ENCODE measurements at places on chromosomes 6 and 20.

DNA sequence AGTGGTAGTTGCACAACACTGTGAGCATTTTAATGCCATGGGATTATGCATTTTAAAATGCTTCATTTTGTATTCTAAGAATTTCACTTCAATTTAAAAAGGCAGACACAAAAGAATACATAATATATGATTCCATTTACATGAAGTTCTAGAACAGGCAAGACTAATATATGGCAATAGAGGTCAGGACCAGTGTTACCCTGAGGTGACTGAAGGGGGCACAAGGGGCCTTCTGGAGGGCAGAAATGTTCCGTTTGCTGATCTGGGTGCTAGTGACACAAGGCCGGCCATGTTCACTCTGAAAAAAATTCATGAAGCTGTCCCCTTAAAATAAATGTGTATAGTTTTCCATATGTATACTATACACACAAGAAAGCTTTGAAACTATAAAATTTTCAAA lies 28.5 kb downstream of the TASP1 start:
- DNase-seq: no peak

DNA sequence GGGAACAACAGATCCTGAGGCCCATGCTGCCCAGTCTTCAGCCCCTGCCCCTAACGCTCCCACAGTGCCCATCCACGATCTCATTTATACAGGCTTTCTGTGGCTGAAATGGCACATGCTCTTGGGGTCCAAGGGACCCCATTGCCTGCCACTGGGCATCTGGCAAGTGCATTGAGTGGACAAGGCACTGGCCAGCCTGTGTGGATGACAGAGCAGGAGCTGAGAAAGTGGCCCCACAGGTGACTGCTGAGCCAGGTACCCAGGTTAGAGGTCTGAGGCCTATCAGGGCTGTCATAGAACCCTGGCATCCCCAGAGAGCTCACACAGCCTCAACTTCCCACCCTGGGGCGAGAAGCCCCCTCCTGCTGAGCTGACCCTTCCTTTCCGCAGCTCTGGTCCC lies 86.0 kb upstream of the NXT1 start:
- DNase-seq: no peak

DNA sequence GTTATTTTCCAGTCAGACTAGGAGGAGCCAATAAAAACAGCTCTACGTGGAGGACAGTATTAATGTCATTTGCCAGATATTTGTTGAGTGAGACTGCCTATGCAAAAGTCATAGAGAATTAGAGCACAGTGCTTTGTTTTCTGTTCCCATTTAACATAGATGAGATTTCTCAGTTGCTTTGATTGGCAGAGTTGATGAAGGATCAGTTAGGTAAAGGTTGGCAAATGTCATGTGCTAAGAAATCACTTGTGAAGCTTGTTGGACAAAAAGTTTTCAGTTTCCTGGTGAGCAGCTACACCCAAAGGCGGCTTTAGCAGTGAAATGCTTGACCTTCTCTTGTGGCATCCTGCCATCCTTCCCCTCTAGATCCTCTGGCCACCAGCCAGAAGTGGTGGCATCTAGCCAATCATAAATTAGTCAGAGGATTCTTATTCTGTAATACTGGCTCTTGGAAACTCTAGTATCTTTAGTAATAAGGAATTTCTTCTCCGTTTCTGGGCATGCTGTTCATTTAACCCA lies 37.0 kb downstream of the BCKDHB start:
- no peak for DNase-seq

DNA sequence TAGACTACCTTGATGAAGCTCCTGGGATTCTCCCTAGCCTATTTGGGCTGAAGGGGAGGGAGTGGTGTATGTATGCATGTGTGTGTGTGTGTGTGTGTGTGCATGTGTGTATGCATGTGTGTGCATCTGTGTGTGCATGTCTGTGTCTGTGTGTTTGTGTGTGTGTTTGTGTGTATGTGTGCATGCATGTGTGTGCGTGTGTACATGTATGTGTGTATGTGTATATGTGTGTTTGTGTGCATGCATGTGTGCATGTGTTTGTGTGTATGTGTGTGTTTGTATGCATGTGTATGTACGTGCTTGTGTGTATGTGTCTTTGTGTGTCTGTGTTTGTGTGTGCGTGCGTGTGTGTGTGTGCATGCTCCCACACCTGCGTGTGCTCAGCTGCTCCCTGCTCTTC lies 15.4 kb downstream of the FGD2 start:
- no peak for DNase-seq

DNA sequence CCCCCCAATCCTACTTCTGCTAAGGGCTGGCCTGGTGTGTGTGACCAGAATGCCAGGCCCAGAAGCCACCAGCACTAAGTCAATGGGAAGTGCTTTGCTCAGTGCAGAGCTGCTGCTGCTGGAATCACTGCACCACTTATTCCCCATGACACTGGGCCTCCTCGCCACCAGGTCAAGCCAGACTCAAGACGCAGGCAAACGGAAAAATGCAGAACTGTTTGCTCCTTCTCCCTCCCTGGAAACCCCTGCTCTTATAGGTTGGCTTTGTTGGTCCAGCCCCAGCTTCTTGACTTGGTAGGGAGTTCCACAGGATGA lies 121.9 kb downstream of the PHACTR3 start:
- DNase-seq: no peak

DNA sequence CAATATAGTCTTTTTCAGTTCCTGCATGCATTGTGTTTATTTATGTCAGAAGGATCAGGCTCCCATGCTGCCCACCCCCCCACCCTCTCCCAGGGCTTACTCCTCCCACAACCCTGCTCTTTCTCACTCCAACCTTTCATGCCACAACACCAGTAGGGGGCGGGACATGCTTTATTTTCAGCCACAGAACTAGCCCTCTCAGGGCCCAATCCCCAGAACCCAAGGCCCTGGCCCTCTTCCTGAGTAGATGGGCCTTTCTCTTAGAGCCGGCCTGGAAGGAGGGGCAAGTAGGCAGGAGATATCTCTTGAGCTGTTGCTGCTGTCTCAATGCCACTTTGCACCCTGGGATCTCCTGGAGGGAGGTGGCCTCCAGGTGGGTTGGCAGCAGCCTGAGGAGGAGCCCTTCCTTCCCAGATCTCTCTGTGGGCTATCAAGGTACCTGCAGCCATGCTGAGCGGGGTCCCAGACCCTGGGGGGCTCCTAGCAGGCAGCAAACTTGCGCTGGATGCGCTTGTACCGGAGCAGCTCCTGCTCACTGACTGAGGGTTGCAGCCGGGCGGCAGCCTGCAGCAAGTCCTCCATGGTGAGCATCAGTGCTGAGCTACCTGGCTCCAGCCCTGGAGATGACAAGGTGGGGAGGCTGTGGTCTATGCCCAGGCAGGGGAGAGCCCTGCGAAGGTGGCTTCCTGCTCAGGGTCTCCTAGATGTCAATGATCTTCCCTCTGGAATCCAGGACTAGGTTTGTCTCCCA lies 3.5 kb downstream of the GNMT start:
- DNase-seq: peak; percentile 30

GRCh38 chr6:105821777-105822176 lies 264.4 kb upstream of the PRDM1 start:
- DNase-seq: no peak

DNA sequence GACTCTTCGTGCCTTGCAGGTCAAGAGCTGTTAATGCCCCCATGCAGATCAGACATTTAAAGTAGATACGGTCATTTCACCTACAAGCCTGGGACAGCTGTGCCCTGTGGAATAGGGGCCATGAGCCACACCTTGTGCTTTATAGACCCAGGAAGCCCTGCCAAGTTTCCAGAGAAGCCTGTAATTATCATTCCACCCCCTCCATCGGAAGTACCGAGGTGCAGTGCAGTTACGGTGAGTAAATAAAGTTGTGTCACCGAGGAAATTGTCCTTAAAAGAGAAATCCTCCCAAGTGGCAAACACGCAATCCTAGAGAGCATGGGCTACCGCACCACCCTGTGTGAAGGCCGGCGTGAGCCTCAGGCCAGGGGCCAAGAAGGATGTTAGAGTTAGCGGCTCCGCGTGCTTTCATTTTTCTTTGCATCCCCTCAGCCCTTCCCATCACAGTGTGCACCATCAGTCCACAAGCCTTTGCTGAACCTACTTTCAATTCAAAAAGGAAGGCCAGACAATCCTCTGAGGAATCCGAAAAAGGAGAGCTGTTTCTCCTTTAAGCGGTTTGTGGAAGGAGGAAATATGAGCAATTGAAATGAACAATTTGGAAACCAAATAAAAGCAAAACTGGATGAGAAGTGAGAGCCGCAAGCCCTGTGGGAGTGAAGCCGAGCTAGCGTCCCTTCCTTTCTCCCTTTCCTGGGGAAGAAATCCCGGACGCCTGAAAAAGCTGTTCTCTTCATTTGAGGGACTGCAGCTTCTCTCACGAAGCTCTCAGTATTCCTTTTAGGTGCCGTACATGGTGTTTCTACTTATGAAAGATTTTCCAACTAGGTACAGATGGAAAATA lies 183.3 kb upstream of the PDE10A start:
- DNase-seq: no peak

DNA sequence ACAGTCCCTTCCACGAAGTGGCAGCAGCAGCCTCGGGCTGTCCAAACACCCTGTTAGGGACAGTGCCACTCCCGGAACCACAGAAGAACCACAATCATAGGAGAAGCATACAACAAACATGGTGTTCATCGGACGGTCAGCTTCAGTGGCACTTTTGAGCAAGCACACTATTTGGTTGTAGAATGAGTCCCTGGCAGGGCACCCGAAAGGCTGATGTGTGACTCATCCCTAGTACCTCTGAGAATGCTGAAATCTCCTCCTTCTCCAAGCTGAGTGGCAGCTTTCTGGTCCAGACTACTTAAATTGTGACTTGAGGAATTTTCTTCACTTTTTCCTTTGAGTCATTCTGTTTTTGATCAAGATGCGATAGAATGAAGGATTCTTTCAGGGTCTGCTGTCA lies 282.5 kb downstream of the ESR1 start:
- DNase-seq: no peak

- DNase-seq: no peak
Measured at GRCh38 chr6:169789146-169789943, 37.9 kb downstream of the ERMARD start.

DNA sequence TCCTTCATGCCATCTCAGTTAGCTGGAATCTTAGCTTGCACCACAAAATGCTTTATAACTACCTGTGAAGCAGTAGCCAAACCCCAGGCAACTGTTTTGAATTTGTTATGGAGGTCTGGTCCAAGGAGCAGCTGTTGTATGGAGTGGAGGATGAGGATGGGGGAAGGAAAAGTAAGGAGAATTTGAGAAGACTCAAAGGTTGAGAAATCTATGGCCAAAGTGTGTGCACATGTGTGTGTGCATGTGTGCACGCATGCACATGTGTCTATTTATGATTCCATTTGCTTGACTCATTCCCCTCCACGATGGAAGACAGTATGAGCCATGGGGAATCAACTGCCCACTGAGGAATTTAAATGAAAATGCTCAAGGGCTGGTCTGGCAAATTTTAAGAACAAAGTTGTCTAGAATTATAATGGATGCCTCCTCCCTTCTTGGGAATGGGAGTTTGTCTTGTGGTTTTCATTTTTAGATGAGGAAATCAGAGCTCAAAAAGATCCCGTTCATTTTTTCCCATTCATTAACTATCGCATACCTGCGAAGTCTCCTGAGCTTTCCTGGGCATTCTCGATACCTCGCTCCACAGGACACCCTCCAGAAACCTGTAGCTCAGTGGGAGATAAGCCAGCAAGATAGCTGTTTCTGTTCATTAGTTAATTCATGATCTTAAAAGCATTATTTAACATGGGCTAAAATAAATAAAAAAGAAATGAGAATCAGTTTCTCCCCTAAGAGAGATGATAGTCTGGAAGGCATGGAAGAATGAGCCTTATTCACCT lies 152.3 kb upstream of the NEDD9 start:
- DNase-seq: no peak

- DNase-seq: no peak
Measured at GRCh38 chr20:25730862-25731261, 34.2 kb upstream of the ZNF337 start.

- DNase-seq: no peak
Measured at GRCh38 chr6:113848811-113849210, 8.3 kb upstream of the MARCKS start.

- peak; percentile 67 for DNase-seq
Measured at GRCh38 chr20:50221501-50222308, 31.1 kb downstream of the CEBPB start.

- peak; percentile 74 for DNase-seq
Measured at GRCh38 chr20:38863024-38863851, 57.7 kb downstream of the PPP1R16B start.

DNA sequence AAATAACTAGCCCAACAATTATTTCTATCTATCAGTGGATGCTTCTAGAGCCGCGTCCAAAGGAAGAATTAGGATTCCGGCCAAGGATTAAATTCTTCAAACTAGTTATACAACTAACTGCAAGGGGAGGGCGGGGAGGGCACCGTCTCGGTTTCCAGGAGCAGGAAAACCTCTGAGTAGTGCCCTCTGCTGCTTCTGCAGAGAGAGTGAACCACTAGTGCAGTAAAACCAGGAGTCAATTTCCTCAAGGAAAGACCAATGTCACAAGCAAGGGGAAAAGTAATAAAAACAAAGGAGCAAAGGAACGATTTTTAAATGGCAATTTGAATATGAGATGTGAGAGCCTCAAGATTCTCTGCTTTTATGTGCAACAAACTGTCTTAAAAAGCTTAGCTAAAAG lies 16.5 kb upstream of the UBE2J1 start:
- no peak for DNase-seq

- peak; percentile 15 for DNase-seq
Measured at GRCh38 chr6:21935561-21936028, 342.0 kb downstream of the SOX4 start.

DNA sequence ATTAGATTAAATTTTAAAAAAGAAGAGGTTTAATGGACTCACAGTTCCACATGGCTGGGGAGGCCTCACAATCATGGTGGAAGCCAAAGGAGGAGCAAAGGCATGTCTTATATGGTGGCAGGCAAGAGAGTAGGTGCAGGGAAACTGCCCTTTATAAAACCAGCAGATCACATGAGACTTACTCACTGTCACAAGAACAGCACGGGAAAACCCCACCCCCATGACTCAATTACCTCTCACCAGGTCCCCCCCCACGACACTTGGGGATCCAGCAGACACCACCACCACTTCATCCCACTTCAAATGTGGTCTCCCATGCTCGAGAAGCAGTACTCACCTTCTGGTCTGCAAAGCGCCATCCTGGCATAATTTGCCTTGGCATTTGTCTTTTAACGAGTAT lies 24.6 kb downstream of the MTFR2 start:
- DNase-seq: no peak

DNA sequence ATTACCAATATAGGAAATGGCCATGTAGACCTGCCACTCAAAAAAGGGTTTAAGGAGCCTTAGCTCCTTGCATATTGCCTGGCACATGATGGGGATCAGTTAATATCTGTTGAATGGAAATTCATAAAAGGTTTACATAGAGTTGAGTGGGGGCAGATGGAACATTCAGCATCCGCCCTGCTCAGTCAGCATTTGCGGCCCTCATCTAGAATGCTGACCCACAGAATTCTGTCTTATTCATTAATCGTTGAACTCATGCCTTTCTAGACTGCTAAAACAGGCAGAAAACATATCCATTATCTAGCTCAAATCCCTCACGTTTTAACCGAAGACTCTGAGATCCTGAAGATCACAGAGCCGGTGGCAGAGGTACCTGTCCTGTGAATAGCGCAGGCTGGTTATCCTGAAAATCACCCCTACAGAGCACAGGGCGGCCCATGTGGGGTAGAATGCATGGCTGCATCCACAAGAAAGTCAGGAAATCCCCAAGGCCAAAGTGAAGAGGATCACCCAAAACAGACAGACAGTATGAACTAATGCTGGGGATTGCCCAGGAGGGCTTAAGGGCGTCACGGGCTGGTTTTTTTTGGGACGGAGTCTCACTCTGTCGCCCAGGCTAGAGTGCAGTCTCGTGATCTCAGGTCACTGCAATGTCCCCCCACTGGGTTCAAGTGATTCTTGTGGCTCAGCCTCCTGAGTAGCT lies 59.9 kb downstream of the CNBD2 start:
- DNase-seq: no peak

- DNase-seq: no peak
Measured at GRCh38 chr6:40848038-40848437, 191.0 kb downstream of the UNC5CL start.
